Thoracic aorta endothelial cell (primary cell): ENCODE measurements at places on chromosomes 3 and 15. TPM values are rescaled to one million over a fixed set of nuclear protein-coding genes. Genes with fewer than 3 reads are reported as not detected.

UROC1 gene
- total RNA-seq, result not detected in 2 replicates

MAGEF1 gene
- 7.4 and 9.3 TPM in 2 replicates for total RNA-seq

MCCC1 gene
- 18.6 and 20.4 TPM in 2 replicates for total RNA-seq

SLC6A1 gene
- under 0.01 TPM in 1 of 2 replicates, not detected in the other for total RNA-seq
